ENCODE measurements at places on chromosomes 6 and 20. TPM values are rescaled to one million over a fixed set of nuclear protein-coding genes. Genes with fewer than 3 reads are reported as not detected.

Gene GPLD1
- total RNA-seq, result 0.36 TPM

Gene HM13
- total RNA-seq, result 67.9 TPM

Gene SSR1
- 110 TPM for total RNA-seq

Gene RHAG
- not detected for total RNA-seq

Gene TRIM27
- 59.1 TPM for total RNA-seq

Gene HCRTR2
- not detected for total RNA-seq

Gene PTCHD4
- total RNA-seq, result 0.38 TPM

Gene SPATS1
- not detected for total RNA-seq

Gene MTFR2
- total RNA-seq, result 10.3 TPM

- DNase-seq, result no peak
These were observed 71.7 kb upstream of the GTSF1L start for GRCh38 chr20:43798291-43799149.

- no peak for DNase-seq
These were observed 23.1 kb upstream of the CGA start for GRCh38 chr6:87118054-87118453.

DNA sequence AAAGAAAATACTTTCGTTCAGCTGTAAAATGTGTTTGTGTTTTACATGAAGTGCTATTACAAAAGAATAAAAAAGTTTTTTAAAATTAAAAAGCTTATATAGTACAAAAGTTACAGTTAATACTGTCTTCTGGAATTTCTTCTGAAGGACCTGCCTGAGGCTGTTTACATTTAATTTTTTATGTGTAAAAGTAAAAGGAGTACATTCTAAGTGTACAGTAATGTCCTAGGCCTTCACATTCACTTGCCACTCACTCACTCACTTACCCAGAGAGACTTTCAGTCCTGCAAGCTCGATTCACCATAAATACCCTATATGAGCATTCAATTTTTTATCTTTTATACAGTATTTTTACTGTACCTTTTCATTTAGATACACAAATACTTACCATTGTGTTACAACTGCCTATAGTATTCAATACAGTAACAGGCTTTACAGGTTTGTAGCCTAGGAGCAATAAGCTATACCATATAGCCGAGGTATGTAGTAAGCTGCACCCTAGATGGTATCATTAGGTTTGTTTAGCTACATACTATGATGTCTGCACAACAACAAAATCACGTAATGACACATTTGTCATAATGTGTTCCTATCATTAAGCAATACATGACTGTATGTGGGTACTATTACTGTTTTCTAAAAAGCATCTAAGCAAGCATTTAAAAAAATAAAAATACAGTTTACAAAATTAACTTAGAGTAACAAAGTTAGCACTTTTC is 33.0 kb downstream of the RNF146 start:
- DNase-seq, result no peak

GRCh38 chr6:40436685-40437604 is 150.2 kb downstream of the LRFN2 start:
- peak; percentile 58 for DNase-seq

GRCh38 chr20:42982218-42982617 is 207.5 kb downstream of the PTPRT start:
- DNase-seq, result no peak

DNA sequence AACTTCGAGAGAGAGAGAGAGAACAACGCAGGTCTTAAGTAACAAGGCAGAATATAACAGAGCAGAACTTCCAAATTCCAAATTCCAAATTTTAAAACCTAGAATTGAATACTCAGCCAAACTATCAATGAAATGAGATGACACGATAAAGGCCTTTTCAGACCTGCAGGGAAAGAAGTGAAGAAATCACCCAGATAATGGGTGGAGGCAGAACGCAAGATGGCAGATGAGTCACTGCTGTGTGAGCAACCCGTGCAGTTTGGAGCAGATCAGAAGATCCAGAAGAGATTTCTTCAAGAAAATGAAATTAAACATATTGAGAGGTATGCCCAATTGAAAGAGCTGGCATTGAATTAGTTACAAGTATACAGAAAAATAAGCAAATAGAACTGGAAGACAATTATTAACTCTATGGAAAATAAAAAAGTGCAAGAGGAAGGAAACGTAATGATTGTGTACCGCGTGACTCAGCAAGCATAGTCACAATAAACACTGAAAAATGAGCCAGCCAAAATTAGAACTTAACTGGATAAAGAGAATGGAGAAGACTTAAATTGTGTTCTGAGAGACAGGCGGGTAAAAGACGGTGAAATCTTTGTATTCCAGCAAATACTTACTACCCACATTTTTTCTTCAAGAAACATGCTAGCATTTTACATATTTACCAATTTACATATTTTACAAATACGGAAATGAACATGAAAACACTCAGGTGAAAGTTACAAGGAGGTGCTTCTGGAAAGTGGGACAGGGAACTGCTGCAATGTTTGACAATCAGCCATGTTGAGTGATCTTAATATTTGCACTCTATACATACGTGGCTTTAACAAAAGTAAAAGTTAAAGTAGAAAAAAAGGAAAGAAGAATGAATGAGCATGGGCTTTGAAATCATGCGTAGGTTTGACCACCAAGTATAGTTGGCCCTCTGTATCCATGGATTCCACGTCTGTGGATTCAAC is 87.9 kb upstream of the CDYL start:
- peak; percentile 81 for DNase-seq

DNA sequence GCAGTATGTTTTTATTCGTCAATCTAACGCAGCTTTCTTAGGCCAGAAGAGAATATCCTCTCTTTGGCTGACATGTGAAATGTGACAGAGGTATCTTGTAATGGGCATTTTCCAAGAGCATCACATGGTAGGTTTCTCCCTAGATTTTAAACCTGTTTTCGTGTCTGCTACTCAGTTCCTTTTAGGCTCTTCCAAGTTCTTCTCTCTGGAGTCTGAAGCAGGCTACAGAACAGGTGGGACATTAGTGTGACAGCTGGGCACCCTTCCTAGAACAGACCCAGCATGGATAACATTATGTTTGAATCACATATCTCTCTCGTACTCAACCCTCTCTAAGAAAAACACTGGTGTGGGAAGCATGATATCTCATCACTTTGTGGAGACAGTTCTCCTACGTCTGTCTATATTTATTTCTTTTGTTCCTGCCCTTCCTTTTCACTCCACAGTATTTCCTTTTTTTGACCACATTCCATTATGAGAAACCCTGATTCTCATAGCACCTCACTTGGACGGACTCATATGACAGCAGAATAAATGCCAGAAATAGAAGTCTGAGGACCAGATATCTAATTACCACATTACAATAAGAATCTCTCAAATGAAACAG is 263.4 kb downstream of the NKAIN2 start:
- no peak for DNase-seq

- no peak for DNase-seq
These were observed 702.9 kb upstream of the POU3F2 start for GRCh38 chr6:98131290-98131990.

DNA sequence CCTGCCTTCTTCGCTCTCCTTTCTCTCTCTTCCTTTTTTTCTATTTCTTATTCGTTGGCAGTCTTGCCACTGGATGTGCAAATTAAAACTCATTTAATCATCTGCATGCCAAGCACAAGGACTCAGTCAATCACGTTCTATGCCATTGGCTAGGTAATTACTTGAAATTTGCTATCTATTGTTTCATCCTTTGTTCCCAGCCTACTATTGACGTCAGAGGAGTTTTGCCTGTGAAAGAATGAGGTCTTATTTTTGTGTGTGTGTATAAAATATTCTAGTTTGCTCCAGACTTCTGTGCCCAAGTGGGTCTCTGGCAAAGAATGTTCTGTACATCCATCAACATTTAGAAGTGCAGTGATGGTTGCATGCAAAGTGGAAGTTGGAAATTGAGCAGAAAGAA is 132.3 kb upstream of the DOK5 start:
- DNase-seq, result no peak

GRCh38 chr6:1325461-1326309 is 13.8 kb downstream of the FOXQ1 start:
- DNase-seq, result peak; percentile 98

DNA sequence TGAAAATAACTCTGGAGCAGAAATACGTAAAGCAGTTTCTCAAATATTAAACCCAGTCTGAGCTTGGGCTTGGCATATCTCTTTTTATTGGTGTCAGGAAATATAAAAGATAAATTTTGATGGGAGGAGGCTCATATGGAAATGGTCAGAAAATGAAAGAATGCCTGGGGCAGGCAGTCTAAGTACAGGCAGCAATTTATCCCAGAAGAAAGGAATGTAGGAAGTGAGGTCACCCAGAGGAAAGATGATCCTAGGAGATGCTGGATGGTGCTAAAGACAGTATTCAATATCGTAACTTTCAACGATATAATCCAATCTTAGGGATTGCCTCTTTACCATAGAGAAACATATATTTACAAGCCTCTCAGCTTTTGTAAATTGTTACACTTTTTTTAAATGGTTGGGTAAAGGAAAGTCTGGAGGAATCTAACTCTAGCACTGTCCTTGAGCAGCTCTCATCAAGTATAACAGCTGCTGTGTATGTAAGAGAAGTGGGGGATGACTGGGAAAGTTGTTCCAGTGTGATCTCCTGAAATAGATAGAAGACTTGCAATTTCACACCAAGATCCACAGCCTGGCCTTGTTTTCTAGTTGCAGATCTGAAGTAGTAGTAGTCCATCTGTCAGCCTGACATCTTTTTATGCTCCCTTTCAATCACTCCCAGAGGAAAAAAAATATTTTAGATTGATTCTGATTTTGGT is 256.9 kb upstream of the SASH1 start:
- DNase-seq, result no peak

Measured in A172 (cell line).